ENCODE measurements at places on chromosomes 11 and 22.

- DNase-seq, result no peak
Observed at GRCh38 chr22:37970864-37971263, 13.5 kb downstream of the SOX10 start.

- no peak for DNase-seq
Observed at GRCh38 chr11:65781962-65782815, 1.4 kb upstream of the AP5B1 start.

DNA sequence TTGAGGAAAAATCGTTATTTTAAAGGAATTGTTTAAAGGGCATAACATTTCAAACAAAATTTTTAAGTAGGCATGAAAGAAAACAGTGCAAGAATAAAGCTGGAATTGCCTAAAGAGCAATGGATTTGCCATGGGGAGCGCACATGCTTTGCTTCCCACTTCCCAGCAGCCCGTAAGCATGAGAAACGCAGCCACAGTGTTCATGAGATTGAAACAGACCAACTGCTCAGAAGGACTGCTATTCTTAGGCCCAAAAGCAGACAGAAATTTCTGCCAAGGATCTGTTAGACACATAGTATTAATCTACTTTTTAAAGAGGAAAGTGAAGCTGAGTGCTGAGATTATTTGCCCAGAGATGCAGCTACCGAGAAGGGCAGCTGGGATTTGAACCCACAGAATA lies 34.2 kb upstream of the TSKU start:
- no peak for DNase-seq

- no peak for DNase-seq
Observed at GRCh38 chr11:110856996-110857812, 145.0 kb upstream of the ARHGAP20 start.

GRCh38 chr11:57873196-57873911 lies 111.8 kb downstream of the CTNND1 start:
- no peak for DNase-seq

DNA sequence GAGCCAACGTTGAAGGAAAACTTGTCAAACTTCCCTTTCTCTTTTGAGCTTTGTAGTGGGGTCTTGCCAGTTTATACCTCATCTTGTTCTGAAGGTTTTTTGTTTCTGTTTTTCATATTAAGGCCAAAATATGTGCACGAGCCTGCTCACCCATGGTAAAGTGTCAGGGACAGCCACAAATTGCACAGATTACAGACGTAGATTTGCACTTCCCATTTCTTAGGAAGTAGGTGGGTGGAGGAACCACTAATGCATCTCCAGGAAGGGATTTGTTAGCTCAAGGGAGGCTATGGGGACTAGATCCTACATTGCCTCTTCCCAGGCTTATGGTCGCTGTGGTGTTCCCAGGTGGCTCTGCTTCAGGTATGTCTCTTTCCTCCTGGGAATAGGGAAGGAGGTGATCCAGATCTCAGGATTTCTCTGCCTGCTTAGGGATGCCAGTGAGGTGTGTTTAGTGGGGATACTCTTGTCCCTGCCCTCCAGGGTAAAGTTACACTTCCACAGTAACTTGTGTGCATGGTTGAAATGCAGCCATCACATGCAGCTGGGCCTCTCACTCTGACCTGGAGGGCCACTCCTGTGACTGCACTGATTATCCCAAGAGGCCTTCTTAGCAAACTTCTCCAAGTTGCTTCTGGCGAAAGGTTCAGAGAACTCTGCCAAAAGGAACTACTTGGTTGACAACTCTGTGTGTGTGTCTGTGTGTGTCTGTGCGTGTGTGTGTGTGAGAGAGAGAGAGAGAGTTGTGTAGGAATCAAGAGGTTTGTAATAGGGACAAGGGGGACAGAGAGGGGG lies 9.8 kb downstream of the PPFIBP2 start:
- no peak for DNase-seq

DNA sequence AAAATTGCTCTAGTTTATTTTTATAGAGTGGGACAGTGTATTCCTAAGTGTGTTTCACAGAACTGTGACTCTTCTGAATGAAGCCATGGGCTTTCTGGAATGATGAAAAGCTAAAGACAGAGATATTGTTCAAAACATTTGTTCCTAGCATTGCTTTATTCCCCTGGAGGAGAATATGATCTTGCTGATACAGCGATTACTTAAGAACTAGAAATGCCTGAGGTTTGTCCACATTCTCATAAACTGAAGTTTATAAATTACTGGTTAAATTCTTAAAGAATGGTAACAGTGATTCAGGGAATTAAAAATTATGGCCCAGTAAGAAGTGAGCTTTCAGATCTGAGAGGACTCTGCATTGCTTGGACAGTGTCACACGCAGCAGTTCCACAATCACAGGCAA lies 690.3 kb downstream of the FAM181B start:
- DNase-seq, result no peak

- no peak for DNase-seq
Observed at GRCh38 chr22:19090183-19090582, 32.0 kb downstream of the DGCR2 start.

- no peak for DNase-seq
Observed at GRCh38 chr22:37219533-37219932, 7.3 kb upstream of the SSTR3 start.

DNA sequence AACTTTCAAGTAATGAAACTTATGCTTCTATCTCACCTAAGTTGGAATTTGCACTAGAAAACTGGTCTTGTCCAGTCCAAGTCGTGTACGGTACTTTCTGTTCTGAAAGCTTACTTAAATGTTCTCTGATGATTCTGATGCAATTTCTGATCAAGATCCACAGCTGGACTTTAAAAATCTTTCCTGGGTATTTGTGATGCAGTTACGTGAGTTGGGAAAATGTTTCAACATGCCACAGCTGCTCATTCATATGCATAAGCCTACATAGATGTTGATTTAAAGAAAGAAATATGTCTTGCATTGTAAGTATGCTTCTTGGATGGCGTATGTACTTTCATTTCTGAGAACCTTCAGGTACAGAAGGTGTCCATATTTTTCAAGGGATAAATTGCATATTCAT lies 493.7 kb upstream of the CCDC90B start:
- DNase-seq, result no peak

DNA sequence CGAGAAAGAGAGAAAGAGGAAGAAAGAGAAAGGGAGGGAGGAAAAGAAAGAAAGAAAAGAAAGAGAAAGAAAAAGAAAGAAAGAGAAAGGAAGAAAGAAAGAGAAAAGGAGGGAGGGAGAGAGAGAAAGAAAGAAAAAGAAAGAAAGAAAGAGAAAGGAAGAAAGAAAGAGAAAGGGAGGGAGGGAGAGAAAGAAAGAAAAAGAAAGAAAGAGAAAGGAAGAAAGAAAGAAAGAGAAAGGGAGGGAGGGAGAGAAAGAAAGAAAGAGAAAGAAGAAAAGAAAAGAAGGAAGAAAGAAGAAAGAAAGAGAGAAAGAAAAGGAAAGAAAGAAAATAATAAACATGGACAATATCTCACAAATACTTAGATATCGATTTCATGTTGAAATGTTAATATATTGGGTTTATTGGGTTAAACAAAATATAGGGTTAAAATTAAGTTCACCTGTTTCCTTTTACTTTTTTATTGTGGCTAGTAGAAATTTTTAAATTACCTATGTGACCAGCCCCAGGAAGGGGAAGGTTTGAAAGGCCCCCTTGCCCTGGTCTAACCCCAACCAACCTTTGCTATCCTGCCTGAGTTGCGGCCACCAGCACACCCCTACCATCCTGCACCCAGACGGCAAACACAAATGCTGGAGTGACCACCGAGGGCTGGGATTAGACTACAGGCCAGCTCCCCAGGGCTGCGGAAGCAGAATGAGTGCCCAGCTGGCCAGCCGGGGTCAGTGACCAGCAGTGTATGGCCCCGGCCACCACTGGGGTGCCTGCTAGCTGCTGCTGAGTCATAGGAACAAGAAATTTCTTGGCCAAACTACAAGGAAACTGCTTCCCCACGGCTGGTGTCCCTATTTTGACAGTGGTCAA lies 81.0 kb upstream of the FGF3 start:
- no peak for DNase-seq

DNA sequence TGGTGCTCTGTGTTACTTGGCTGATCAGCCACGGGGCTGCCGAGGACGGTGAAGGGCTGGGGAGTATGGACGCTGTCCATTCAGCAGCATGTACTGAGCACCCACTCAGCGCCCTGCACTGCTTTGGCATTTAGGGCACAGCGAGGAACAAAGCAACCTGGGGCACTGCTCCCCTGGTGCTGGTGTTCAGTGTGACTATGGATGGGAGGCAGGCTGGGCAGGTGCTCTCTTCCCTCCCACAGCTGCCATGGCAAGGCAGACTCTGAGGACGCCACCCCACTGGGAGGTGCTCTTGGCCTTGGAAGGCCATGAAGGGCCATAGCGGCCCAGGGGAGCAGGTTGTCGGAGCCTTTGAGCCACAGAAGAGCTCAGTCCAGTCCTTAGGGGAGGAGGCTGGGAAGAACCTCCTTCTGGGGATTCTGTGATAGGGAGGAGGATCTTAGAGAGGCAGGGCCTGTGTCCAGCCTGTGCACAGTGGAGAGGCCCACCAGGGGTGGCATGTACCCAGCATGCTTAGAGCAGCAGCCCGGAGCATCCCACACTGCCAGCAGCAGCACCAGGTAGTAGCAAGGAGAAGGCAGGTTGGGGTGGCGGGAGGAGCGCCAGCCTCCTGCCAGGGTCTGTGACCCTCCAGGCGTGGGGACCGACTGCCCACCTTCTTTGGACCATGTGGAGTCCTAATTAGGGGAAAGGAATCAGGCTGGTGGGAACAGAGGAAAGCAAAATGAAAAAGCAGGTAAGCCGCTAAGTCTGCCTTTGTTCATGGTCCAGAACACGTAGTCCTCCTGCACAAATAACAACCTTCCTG lies 141.8 kb downstream of the MPPED1 start:
- no peak for DNase-seq

DNA sequence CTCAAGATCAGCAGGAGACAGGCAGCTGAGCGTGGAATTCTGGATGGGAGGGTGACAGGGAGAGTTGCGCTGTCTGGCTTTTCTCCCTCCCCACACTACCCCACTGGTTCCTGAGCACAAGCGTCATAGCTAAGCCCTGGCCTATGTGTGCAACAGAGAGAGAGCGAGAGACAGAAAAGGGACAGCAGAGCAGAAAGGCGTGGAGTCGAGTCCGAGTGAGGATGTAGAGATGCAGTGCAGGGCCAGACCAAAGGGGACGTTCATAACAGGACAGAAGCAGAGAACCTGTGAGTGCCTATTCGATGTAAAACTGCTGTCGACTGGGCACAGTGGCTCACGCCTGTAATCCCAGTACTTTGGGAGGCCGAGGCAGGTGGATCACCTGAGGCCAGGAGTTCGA lies 94.0 kb upstream of the TMEM45B start:
- DNase-seq, result no peak

- DNase-seq, result no peak
Observed at GRCh38 chr11:44400431-44400830, 90.5 kb upstream of the ALX4 start.

DNA sequence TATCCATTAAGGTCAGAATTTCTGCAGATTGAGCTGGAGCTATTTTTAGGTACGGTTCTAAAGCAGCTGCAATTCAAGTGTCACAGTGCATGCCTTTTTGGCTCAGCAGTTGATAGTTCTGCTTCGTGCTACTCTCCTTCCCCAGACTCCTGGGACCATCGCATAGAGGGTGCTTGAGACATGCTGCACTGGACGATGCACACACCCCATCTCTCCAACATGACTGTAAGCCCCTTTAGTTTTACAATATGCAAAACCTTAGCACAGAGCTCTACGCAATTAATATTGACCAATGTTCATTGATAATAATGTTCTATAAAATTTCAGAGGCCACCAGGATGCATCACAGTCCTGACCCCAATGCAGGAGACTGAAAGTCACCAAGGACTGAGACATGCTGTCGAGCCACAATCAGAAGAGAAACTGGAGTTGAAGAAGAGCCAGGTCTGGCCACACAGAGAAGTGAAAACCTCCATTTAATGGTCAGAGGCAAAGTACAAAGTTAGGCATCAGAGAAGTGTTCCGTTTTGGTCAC lies 120.9 kb upstream of the ZC3H12C start:
- DNase-seq, result no peak

DNA sequence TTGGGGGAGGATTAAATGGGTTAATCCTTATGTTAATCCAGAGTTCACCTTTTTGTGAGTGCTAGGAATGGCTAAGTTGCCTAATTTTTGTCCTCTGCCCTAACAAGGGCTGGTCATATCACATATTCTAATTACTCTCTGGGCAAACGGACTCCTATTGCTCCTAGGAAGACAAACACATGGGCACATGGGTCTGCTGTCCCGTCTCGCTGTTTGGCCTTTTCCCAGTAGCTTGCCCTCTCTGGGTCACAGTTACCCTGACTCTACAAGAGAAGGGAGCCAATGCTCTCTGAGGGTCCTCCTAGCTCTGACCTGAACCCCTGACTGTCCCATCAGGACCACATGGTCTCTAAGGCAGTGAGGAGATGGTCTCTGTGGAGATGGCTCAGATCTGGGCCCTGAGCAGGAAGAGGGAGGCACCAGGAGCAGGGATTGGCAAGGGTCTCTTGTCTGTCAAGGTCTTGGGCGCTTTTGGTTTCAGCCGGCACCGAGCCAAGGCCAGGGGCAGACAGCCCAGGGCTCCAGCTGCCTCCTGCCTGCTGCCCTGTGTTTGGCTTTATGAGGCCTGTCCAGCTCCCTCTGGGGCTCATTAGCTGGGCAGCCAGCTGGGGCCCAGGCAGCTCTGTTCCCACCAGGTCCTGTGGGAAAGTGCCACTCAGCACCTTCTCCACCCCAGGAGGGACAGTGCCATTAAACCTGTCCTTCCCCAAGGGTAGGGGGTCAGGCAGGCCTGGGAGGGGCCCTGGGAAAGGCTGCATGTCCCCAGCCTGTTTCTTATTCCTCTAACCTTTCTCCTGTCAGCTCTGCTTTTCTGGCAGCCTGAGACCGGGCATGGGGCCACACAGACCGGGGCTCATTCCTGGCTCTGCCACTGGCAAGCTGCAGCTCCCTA lies 559.9 kb downstream of the MN1 start:
- no peak for DNase-seq

DNA sequence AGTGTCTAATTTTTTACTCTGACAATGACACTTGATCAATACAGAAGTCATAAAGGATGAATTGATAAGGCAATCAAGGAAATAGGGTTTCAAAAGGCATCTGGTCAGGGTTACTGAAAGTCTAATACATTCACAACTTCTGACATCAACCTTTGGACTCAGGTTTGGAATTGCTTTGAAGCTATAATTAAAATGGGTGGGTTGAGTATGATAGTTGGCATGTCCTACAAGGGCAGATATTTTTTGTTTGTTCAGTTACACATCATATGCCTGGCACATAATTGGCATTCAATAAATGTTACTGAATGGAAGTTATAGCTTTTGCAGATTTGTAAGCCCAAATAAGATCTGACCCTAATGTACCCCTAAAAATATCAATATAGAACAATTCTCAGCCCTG lies 7.3 kb upstream of the FUT4 start:
- DNase-seq, result no peak

DNA sequence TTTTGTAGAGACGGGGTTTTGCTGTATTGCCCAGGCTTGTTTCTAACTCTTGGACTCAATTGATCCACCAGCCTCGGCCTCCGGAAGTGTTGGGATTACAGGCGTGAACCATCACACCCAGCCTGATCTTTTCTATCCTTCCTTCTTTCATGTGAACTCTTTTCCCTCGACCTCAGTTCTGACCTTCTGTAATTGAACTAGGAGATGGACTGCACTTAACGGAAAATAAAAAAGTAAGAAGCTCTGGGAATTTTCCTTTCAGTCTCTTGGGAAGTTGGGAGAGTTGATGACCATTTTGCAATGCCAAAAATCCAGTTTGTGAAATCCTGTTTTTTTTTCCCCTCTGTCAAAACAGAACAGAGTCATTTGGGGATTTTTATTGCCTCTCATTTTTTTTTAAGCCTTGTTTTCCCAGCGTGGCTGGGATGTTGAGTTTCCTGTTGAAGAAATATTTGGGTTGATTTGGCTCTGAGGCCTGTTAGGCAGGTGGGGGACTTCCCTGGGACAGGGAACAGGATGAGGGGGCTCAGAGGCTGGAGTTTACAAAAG lies 26.9 kb upstream of the CYB5R3 start:
- DNase-seq, result no peak
